NCI-H1436 treated with DMSO at 0.1 percent for 48 hours (cell line): ENCODE measurements at places on chromosomes 6 and 20.
A peak's percentile ranks its signal among the peaks of the same experiment; 100 is the strongest.

DNA sequence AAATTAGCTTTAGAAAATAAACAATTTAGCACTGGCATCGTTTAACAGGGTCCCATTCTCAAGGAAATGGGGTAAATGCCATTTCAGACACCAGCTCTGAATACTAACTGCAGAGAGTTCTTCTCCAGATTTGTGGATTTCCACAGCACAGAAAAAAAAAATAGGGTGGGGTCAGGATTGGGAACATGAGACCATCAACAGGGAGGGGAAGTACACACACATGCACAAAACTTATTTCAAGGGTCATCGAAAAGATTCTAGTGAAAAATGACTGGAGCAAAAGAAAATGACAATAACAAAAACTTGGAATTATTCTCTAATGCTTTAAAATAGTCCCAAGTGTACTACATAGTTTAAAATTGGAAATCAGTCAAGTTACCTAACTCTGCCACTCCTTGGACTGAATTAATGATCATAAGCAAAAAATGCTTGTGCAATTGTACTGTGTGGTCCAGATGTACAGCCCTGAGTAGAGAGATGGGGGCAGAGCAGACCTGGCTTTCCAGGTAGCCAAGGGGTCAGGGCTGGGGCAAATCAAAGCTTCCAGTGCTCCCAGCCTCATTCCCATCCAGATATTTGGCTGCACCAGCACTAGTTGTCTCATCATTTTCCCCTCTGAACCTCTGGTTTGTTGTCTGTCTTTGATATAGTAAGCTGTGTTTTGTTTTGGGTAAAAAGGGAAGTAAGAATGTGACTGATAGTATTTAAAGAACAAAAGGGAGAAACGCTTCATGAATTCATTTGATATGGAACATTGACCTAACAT lies 152.4 kb downstream of the SOBP start:
- DNase-seq: no peak

DNA sequence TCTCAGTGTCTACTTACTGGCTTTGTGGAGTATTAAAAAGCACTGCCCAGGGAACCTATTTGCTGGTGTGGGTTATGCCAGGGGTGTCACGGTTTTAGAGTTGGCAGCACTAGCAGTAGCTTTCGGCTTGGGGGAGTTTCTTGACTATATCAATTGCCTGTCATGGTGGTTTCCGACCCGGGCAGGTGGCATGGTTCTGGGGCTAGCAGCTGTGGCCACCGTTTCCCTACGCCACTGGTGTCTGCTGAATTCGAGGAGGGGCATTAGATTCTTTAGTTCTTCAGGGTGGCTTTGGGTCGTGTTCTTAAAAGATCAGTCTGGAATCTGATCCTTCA lies 55.6 kb upstream of the FOXC1 start:
- DNase-seq: no peak

GRCh38 chr6:22087960-22088706 lies 208.7 kb downstream of the PRL start:
- DNase-seq: no peak

DNA sequence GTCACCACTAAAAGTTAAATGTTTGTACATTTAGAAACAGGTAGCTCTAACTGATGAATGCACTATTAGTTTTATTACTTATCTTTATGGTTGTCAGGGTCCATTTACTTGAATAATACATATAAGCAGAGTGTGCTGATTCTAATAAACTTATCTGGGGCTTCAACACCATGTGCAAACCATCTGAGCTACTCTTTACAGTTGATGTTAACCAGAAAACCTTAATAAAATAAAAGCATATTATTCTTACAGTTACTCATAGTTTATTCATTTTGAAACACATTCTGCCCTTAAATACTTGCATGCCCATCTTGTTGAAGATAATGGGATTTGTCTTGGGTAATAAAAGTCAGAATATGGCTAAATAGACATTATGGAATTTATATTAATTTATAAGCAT lies 1042.2 kb downstream of the EPHA7 start:
- DNase-seq: no peak

GRCh38 chr6:55176958-55177357 lies 2.6 kb downstream of the HCRTR2 start:
- no peak for DNase-seq

GRCh38 chr6:131135244-131136020 lies at the start of gene AKAP7:
AKAP7 (plus strand) TSS chr6:131135467; CDS start chr6:131135764, 297 bp downstream.
- no peak for DNase-seq

- DNase-seq: no peak
These were observed 263.9 kb upstream of the PRND start for GRCh38 chr20:4457566-4458543.

GRCh38 chr20:58666702-58667101 lies 15.6 kb downstream of the STX16 start:
- DNase-seq: no peak

DNA sequence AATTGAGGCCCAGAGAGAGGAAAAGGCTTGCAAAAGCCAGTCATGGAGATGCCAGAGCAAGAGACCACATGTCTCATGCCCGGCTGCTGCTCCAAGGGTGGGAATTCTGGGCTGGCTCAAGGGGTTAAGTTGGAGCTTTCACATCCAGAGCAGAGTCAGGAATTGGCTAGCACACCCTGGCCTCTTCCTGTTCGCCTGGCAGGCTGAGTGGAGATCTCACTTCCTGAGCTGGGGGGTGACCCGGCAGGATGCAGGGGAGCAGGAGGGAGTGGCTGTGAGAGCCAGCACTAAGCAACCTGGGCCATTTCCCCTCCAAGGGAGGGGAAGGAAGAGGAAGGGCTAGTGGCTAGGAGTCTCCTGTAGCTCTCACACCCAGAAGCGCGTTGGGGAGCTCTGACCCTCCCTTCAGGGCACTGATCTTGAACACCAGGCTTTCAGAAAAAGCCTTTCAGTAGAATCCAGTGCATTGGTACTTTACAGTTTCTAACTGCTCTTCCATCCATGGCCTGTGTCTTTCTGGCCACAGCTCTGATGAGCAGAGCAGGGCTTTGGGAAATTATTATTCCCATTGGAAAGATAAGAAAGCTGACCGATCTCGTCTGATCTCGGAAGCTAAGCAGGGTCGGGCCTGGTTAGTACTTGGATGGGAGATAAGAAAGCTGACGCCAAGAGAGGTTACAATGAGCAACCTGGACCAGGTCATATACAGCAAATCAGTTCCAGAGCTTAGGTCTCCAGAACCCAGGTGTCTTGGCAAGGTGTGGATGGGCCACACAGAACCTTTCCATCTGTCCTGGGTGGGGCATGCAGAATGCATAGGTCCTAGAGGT lies 2.2 kb upstream of the CCM2L start:
- DNase-seq: no peak

DNA sequence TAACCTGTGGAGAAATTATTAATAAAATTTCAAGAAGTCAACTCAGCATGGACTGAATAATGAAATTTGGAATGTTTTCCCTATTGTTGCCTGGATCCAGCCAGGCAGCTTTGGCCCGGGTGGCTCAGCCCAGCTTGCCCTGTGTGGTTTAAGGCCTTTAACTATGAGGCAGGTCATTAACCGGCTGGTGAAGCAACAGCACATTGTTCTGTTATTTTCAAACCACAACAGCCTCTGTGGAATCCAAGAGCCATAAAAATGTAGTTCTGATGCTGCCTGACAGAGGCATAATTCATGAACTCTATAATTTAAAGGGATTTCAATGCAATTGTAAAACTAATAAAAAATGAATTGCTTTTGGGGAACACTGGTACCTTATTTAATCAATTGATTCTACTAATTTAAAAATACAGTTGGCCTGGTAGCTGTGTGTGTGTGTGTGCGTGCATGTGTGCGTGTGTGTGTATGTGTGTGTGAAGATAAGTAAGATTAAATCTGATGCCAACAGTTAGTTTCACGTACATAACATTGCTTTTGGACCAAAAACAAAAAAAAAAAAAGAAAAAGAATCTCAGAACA lies 117.7 kb downstream of the RPS12 start:
- no peak for DNase-seq

DNA sequence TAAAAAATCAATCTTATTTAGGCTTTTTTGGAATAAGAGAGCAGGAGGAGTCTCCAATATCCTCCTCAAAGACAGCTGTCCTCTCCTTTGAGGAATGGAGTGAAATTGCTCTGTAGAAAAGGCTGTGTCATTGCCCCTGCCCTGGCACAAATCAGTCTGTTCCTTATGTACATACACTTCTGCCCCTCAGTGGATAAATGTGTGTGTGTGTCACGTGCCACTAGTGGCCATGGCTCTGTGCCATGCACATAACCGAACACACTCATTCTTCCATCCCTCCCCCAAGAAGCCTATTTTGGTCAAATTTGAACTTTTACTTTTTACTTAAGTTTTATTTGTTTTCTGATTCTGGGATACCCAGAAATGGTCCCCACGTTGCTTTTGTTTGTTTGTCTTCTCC lies 49.2 kb downstream of the ANKS1A start:
- no peak for DNase-seq

- no peak for DNase-seq
These were observed 290.0 kb upstream of the SUPT3H start for GRCh38 chr6:45667766-45668165.

DNA sequence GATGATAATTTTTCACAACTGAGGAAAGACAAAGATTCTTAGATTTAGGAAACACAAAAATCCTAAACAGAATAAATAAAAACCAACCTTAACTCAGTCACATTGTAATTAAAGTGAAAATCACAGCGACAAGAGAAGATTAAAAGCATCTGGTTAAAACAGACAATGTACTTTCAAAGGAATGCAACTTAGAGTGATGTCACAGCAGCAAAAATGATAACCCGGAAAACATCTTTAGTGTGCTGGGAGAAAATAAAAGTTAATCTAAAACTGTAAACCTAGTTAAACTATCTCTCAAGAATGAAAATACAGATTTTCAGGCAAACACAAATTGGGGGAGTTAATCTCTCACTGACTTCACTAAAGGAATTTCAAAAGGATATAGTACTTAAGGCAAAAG lies 76.8 kb upstream of the OGFRL1 start:
- DNase-seq: no peak

DNA sequence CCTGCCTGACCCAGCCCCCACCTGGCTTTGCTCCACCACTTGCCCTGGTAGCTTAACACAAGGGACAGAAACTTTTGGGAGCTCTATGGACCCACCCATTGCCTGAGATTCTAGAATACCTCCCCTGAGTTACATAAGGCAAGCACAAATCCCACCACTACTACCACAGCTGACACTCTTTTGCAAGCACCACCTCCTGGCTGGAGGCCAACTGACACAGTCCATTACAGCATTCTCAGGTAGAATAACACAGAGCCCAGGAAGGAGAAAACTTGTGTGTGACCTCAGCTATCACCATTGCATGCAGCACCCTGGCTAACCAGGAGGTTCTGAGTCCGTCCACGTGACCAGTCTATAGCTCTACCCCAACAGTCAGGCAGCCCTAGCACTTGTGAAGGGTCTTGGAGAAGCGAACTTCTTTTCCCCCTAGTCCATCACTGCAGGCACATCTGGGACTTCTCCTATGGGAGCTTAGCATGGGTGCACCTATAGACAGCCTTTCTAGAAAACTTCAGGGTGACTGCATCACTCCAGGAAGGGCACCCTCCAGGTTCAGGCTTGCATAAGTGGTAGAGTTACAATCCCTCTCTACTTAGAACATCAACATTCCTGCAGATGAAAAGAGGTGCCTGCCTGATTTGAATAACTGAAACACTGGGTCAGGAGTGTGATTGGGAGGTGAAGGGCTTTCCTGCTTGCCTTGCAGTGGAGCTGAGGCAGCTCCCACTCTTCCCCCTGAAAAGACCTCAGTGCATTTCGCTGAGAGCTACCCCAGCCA lies 30.1 kb downstream of the CITED2 start:
- DNase-seq: no peak

- DNase-seq: no peak
These were observed 1.7 kb upstream of the DST start for GRCh38 chr6:56644366-56644765.

DNA sequence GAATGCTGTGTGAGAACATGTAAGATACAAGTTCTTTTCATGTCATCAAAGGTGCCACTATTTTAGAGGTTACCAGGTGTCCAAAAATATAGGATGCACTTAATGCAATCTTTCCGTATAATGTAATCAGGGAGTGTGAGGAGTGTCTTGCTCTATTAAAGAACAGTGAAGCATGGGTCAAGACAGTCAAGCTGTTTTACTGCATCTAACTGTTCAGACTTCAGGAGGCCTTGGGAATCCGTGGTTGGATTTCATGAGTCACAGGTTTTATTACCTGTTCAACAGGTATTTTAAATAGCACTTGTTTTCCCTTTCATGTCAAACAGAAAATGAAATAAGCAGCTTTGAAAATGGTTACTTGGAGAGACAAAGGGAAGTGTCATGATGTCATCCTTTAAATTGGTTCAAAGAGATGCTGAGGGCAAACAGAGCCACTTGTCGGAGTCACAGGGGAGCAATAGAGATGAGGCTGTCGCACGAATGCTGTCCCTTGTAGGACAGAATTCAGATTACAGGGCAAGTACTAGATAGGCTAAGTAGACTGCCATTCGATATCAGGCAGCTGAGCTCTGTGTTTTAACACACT lies 621.5 kb downstream of the QKI start:
- peak; percentile 87 for DNase-seq

DNA sequence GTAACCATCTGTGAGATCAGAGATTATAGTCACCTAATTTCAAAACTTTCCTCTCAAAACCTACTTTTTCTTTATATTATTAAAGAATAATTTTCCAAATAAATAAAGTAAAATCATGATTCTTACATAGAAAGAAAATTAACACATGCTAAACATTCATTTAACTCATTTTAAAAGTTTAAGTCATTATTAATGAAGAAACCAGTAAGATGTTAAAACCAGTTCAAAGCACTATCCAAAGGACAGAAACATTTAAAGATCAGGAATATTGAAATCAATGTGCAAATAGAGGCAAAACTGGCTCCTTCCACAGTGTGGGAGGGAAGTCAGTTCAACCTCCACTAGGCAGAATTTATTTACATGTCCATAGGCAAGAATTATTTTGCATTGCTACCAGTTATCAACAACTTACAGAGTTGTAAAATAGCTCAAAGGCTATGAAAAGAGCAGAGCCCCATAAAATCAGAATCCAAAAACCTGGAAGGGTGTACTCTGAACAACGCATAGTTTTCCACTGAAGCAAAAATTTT lies 146.9 kb downstream of the KHDC1L start:
- no peak for DNase-seq

GRCh38 chr6:170089963-170090362 lies 200.9 kb downstream of the DLL1 start:
- DNase-seq: no peak

DNA sequence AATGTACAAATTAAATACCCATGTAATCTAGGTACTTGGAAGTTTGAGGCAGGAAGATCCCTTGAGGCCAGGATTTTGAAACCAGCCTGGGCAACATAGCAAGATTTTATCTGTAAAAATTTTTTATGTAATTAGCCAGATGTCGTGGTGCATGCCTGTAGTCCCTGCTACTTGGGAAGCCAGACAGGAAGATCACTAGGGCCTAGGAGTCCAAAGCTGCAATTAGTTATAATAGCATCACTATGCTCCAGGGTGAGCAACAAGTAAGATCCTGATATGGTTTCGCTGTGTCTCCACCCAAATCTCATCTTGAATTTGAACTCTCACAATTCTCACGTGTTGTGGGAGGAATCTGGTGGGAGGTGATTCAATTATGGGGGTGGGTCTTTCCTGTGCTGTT lies 535.8 kb downstream of the TENT5A start:
- no peak for DNase-seq
